ENCODE measurements at places on chromosomes 13 and 19.

- DNase-seq = no peak
Observed at GRCh38 chr19:33245948-33246708, 20.5 kb upstream of the SLC7A10 start.

- DNase-seq = no peak
Observed at GRCh38 chr13:60642552-60642951, 245.5 kb downstream of the TDRD3 start.

DNA sequence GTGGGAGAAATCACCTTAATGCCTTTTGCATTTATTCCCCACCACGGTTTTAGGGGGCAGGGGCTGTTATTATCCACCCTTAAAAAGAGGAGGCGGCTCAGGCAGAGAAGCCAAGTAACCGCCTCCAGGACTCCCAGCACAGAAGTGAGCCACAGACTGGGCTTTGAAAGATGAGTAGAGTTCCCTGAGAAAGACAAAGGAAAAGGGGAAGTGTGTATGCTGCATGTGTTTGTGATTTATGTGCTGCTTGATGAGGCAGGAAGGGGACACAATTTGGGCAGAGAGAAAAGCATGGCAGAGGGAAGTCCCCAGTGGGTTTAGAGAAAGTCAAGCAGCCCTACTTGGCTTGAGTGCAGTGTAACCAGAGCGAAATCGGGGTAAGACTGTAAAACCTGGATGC is 85.0 kb downstream of the DOCK9 start:
- no peak for DNase-seq

DNA sequence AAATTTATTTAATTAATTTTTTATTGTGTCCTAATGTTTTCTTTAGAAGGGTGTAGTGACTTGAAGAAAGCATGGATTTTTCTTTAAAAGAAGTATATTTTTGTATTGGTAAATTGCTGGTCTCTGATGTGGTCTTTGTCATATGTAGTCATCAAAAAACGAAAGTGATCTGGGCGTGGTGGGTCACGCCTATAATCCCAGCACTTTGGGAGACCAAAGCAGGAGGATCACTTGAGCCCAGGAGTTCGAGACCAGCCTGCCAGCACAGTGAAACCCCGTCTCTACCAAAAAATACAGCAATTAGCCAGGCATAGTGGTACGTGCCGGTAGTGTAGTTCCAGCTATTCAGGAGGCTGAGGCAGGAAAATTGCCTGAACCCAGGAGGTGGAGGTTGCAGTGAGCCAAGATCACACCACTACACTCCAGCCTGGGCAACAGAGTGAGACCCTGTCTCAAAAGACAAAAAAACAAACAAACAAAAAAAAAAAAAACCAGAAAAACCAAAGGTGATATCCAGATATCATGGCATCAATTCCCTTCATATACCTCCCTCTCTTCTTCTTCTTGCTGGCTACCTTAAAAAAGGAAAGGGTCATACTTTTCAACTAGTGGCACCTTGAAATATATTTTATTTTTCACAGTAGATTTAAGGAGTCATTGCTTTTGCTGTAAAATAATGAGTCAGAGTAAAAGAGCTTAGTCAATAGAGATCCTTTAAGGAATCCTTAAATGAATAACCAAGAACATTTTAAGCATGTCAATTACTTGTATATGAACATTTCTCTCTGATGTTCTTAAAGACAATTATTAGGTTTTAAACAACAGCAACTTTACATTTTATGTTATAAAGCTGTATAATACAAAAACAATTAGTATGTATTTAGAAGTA is 19.9 kb downstream of the KCTD4 start:
- DNase-seq = no peak

- DNase-seq = no peak
Observed at GRCh38 chr13:52387721-52388120, 18.3 kb downstream of the THSD1 start.

- DNase-seq = peak; percentile 30
Observed at GRCh38 chr19:19548915-19549759, 11.1 kb downstream of the CILP2 start.

- no peak for DNase-seq
Observed at GRCh38 chr13:25874064-25874737, 177.6 kb downstream of the SHISA2 start.

- DNase-seq = peak; percentile 57
Observed at GRCh38 chr19:46718157-46718933, 1.4 kb upstream of the PRKD2 start.

DNA sequence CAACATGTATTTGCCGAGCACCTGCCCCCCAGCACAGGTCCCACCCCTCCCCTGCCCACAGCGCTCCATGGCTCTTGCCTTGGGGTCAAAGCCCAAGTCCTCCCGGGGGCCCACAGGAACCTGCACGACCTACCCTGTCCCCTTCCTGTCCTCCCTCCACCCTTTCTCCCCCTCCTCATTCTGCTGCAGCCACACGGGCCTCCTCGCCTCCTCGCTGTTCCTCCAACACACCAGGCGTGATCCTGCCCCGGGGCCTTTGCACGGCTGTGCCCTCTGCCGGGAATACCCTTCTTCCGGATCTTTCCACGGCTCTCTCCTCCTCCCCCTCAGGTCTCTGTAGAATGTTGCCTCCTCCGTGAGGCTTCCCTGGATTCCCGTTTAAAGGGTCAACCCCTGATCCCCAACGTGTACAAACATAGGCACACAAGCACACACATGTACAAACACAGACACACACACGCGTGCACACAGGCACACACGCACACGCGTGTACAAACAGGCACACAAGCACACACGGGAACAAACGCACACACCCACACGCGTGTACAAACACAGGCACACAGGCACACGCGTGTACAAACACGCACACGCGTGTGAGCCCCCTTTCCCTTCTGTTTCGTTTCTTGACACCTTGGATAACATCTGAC is 2.8 kb downstream of the MADCAM1 start:
- DNase-seq = no peak

DNA sequence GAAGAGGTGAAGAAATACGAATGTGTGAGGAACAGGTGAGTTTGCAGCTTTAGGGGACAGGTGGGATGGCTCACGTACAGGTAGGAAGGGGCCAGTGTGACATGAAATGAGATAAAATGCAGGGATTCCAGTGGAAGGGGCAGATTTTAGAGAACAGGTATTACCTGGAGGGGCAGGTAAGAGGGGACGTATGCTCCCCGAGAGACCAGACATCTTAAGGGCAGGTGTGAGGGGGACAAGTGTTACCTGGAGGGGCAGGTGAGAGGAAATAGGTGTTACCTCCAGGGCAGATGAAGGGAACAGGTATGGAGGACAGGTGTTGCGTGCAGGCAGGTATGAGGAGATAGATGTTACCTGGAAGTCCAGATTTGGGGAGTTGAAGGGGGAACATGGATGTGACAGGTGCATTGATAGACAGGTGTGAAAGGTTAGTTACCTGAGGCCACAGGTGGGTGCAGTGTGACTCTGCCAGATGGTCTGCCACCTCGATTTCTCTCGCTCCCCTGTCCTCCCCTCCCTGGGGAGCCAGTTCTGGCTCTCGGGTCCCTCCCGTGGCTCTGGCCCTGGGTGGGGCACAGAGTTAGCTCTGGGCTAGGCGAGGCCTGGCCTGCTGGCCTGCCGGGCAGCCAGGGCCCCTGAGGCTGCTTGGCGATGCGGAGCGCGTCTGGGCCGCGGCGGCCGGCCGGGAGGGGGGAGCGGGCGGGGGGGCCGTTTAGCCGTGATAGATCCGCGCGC is 2.1 kb downstream of the ERFL start:
- DNase-seq = no peak

- DNase-seq = peak; percentile 34
Observed at GRCh38 chr13:59038824-59039223, 1124.9 kb downstream of the DIAPH3 start.

GRCh38 chr19:11324079-11324661 is 15.3 kb downstream of the RAB3D start:
- DNase-seq = peak; percentile 99

DNA sequence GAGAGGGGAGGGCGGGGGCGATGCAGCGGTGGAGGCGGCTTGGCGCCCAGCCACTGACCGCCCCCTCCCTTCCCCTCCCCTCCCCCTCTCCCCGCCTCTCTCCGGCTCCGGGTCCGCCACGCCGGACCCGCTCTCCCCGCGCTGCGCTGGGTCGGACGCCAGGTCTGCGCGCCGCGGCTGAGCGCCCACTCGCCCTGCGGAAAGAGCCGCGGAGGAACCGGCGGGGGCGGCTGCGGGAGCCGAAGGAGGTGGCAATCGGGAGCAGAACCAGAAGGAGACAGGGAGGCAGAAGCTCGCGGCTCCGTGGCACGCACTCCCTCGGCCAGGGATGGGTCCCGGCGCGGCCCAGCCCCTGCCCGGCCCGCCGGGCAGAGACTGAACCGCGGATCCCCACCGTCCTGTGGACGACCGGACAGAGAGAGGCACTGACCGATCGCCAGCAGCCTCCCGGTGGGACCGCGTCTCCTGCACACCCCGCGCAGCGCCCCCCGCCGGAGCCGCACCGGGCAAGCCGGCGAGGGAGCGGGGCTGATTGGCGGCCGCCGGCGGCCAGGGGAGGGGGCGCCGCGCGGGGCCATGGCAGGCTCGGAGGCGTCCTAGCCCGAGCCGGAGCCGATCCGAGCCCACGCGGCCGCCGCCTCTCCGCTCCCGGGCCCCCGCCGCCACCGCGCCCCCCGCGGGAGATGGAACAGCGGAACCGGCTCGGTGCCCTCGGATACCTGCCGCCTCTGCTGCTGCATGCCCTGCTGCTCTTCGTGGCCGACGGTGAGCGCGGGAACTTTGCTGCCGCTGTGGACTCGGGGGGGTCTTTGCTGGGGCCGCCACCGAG is at the start of gene VSTM2B:
TSS of gene VSTM2B (plus strand) at position 94 of the 829 bp plus-strand sequence. CDS start at position 684, 590 bp downstream.
- DNase-seq = no peak

DNA sequence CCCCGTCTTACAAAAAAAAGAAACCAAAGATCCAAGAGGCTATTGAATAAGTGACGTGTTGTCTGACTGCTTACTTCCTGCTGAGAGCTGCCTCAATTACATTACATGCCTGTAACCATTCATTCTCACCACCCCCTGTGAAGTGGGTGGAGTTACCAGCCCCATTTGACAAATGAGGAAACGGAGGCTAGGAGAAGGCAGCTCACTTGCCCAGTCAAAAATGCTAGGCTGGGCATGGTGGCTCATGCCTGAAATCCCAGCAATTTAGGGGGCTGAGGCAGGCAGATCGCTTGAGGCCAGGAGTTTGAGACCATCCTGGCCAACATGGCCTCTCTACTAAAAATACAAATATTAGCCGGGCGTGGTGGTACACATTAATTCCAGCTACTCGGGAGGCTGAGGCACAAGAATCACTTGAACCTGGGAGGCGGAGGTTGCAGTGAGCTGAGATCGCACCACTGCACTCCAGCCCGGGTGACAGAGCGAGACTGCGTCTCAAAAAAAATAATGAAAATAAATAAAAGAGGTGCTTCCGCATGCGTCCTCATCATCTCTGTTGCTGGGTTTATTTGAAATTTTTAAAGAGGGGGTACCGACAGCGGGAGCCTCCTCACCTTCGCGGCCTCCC is 499 bp downstream of the LSM7 start:
- peak; percentile 81 for DNase-seq

DNA sequence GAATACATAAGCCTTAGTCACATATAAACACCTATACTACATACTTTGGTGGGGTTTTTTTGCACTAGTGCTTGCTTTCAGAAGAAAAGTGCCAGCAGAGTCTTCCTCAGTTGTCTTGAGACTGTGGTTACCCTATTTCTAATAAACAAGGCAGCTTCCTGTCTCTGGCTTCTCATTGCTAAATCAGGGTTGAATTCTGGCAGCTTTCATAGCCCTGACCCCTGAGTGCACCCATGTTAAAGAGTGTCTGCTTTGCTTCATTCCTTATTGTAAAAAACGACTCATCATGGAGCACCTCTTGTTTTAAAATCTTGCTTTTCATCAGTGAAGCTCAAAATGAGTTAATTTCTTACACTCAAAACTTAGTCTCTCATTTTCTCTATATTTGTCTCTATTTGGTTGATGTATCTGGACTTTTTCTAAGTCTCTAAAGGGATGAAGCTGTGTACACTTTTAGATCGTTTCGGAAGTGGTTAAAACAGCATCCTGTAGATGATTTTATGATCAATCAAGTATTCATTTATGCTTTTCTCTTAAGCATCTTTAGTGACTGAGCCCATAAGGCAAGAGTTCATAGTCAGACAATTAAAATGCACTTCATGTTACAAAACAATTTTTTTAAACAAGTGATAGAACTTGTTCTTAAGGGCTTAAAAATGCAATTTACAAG is 72.1 kb downstream of the KLF12 start:
- peak; percentile 30 for DNase-seq

GRCh38 chr13:78659450-78659730 is 435 bp upstream of the OBI1 start:
- DNase-seq = no peak

GRCh38 chr19:29563486-29564101 is 37.8 kb downstream of the VSTM2B start:
- DNase-seq = no peak

GRCh38 chr19:52748336-52748950 is 13.6 kb upstream of the ZNF611 start:
- DNase-seq = peak; percentile 47

DNA sequence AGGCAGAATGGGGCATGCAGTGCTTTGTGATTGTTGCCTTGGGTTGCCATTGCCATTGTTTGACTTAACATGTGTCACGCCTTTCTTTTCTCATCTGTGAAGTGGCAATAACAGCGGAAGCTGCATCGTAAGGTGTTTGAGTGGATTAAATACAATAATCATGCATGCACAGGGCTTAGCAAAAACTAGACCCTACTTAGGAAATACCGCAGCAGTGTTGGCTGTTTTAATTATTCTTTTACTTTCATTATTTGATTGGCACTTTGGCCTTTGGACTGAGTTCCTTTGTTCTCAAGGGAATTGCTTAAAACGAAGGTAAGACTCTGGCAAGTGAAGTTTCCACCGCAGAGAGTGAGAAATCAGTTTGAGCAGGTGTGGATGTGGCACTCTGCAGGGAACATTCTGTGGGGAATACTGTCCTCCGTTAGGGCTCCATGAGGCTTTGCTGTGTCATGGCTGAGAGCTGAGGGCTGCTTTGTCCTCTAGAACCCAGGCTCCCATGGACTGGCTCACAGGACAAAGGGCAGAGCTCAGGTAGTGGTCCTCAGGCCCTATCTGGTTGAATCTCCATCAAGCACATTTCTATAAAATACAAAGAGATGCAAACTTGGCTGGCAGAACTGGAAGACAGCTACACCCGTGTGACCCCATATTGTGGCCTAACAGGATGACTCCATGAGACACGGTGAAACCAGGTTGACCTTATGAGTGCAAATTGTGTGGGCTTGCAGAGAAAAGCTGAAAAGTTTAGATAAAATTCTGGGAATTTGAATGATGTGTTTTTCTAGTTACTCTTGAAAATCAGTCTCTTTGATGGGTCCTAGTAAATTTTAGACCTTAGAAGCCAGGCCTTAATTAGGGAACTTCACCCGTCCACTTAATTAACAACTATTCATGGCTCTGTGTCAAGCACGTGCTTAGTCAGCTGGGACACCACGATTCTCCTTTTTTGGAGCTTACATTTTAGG is 407.2 kb downstream of the KCNRG start:
- DNase-seq = no peak
